ENCODE measurements at places on chromosomes 7 and 10.
A peak's percentile ranks its signal among the peaks of the same experiment; 100 is the strongest.

- no peak for DNase-seq
Measured at GRCh38 chr10:25989951-25990350, 55.9 kb downstream of the MYO3A start.

- DNase-seq: no peak
Measured at GRCh38 chr7:44898039-44898438, 12.7 kb upstream of the PURB start.

DNA sequence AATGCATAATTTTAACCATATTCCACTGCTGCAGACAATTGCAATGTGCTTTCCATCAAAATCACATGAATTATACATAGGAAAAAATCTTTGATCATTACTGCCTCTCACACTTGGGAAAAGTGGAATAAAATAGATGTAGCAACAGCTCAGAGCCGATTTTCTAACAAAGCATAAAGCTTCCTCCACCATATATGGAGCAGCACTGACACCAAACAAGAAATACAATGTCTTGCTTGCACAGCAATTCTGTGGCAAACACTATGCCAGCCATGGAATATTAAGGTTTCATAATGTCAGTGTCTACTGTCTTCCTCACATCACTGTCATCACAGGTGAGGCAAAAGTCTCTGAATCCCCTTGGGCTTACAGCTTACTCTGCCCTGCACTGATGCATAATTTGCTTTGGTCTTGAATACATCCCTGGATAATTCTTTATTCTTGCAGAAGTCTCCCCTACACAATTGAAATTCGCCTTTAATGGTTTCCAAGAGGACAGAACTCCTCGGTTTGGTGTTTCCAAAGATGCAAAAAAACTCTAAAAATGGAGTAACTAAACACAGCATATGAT is 198.5 kb downstream of the CACNA2D1 start:
- DNase-seq: no peak

DNA sequence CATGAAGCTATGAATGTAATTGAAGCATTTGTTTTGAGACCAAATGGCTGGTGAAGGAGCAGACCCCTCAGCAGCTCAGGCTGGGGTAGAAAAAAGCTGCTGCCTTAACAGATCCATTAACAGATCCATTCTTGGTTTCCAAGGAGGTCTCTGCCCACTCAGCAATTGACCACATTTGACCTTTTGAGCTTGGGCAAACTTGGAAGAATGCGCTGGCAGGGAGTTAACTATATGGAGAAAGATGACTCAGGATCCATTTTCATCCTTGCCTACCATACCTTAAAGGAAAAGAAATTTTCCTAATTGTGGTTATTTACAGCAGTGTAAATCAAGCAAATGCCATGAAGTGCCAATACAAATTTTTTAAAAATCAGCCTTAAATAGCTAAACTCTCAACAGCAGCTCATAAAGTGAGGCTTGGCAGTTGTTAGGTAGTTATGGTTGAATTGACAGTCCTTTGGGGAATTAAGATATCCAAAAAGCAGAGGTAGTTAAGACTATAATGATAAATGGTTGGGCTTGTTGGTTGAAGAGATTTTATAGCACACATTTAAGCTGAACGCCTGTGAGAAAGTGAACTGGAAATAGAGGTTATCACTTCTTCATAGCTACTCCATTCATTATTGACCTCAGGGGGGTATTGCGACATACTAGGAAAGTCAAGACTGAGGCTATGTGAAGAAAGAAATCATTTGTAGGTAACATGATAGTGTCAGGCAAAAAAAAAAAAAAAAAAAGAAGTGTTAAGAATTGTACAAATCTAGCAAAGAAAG is 83.9 kb downstream of the MKX start:
- DNase-seq: peak; percentile 52

DNA sequence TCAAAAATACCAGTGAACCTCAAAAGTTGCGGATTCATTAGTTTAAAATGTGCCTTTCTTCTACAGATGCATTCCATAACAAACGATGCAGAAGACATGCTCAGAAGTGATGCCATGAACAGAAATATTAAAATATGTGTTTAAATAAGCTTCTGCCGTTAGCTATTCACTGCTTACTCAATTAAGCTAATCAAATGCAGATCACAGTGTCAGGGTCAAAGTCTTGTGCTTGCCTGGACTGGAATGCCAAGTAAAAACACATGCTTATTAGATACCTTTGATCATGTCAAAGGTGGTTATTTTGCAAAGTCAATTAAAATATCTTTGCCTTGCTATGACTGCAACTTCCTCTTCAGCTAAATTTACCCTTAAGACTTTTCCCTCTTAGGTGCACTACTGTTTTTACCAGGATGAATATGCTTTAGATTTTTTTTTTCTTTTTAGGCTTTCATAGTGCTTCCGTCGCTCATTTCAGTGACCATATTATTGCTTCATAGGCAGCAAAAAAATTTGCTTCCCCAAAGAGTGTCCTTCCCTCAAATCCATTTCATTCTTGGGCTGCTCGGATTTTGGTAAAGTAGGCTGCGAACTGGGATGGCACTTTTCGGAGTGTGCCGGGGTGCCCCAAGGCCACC is 905 bp downstream of the ASB13 start:
- no peak for DNase-seq

DNA sequence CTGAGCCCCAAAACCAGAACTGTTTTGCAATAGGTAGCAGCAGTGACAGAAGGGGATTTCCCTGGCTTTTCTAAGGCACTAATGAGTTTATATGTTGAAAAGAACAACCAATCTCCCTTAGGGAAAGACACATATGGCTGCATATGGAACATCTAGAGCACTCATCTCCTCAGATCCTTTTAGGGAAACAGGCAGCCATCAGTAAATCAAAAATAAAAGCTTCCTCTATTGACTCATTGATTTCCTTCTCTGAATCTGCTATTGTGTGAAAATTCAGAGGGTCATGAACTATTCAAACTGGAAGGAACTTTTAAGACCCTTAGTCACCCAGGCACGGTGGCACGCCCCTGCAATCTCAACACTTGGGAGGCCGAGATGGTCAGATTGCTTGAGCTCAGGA is 110.9 kb upstream of the NANOS1 start:
- DNase-seq: no peak

Data from HS-5 (cell line).